ENCODE measurements at places on chromosomes 7 and 10.

GRCh38 chr7:28808796-28809533 lies 149.2 kb downstream of the TRIL start:
- DNase-seq: no peak

GRCh38 chr10:133180192-133180964 lies 20.4 kb downstream of the KNDC1 start:
- DNase-seq: no peak

- peak; percentile 15 for DNase-seq
These were observed 34.7 kb downstream of the NET1 start for GRCh38 chr10:5447056-5447455.

- no peak for DNase-seq
These were observed 59.0 kb downstream of the GNA12 start for GRCh38 chr7:2785071-2785500.

GRCh38 chr7:130421684-130422083 lies 19.1 kb downstream of the CEP41 start:
- no peak for DNase-seq

- DNase-seq: no peak
These were observed 10.7 kb downstream of the GDF2 start for GRCh38 chr10:47332946-47333345.

DNA sequence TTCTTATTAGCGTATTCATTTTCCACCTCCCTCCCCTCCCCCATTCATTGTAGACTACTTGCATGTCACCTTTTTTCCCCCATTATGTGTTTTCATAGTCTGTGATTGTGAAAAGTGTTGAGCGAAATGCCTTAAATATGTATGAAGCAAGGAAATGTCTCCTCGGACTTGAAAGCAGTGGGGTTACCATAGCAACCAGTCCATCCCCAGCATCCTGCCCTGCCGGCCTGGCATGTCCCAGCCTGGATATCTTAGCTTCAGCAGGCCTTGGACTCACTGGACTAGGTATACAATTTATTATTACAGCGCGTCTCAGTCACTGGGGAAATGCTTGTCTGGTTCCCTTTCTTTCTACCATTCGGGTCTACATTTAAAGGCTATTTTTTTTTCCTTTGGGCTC lies 283.6 kb downstream of the BICC1 start:
- DNase-seq: no peak

DNA sequence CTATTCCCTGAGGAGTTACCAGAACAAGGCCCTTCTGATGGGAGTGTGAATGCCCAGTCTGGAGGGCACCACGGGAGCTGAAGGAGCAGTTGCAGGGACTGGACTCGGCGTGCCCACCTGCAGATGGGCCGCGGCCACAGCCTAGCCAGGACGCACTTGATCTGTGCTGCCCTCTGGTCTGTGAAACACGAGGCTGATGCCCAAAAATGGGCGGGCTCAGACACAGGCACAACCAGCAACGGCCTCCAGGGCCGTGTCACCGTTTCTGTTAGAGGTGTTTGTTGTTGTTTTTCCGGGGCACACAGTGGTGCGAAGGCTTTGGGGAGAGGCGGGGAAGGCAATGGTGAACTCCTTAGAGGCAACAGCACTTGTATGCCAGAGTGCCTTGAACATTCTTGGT lies 235.8 kb downstream of the DNAJB6 start:
- DNase-seq: no peak

DNA sequence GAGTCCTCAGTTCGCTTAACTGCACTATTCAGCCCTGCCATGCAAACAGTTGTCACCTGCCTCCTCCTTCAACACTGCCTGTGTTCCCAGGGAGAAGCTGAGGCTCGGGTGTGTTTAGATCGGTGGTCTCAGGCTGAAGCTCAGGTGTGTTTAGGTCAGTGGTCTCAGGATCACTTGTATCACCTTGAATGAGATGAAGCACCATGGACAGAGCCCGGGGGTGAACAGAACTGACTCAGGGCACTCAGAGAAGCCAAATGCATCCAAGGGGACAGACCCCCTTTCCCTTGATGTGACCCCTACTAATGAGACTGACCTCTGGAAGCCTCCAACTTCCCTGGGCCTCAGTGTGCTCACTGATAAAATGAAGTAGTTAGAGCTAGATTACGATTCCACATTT lies 84.0 kb downstream of the CYTH3 start:
- no peak for DNase-seq

- no peak for DNase-seq
These were observed 3.3 kb upstream of the CDCA7L start for GRCh38 chr7:21948887-21949540.

GRCh38 chr10:97673736-97674525 lies 13.1 kb downstream of the AVPI1 start:
- no peak for DNase-seq

GRCh38 chr10:126240483-126240882 lies 147.8 kb downstream of the ADAM12 start:
- no peak for DNase-seq

DNA sequence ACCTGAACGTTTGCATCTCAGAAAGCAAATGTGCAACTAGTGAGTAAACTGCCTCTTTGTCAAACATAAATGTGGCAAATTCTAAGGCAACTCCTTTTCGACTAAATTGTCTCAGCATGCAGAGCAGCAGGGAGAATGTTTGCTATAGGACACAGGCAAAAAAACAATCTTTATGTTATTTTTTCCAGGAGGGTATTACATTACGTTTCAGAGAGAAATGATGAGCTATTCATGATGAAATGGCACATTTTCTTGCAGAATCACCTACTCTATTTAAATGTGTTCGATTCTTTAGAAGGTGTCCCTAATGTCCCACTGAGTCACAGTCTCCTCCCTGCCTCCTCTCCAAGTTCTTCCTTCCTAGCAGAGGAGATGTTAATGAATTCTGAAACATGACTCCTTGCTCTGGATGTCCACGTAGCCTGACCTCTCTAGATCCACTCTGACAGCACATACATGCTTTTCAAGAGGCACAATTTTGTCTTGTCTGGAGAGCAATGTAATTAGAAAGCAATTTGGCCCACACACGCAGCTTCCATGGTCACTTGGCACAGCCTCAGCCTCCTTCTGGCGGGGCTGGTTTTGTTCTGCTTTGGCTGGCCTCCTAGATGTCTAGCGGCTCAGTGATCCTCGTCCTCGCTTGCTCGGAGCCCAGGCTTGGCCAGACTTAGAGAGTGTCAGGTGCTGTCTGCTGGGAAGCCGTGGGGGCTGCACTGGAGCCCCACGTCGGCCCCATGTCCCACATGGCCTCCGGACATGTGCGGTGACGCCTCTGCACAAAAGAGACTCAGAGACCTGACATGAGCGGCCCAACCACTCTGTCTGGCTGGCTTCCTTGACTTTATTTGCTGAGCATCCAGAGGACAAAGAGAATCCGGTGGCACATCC lies 125.7 kb upstream of the ZNF438 start:
- no peak for DNase-seq

GRCh38 chr10:24605141-24605540 lies 118.5 kb downstream of the ARHGAP21 start:
- DNase-seq: no peak
